ENCODE measurements at places on chromosomes 13 and 19.
A peak's percentile ranks its signal among the peaks of the same experiment; 100 is the strongest.

DNA sequence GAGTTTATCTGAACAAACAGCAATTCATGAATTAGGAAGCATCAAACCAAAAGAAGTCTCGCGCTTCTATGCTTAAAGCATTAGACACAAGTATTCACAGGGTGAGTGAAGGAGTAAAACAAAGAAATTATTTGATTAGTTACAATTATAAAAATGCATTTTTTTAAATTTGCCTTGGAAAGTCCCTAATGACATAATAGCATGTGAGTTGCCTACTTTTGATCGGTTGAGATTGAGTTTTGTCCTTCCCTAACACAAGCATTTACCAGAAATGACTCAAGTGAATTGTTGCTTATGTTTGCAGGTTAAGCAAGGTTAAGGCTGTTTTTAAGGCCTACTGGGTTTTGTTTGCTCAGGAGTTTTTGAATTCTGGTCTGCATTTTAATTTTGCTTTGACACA lies 389 bp upstream of the ZNF649 start:
- DNase-seq: no peak

DNA sequence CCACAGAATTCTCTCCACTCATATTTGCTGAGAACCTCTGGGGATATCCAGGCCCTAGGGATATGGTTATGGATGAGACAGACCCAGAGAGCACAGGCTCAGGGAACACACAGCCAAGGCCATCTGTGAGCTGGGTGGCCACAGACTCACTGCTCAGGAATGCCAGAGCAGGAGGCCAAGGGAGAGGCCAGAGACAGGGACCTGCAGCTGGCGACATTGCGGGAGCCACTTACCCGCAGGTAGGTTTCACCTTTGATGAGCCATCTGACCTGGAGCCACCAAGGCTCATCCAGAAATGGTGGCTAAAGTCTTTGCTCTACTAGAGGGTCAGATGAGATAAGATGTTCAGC lies 29.4 kb downstream of the CCNE1 start:
- DNase-seq: peak; percentile 38

DNA sequence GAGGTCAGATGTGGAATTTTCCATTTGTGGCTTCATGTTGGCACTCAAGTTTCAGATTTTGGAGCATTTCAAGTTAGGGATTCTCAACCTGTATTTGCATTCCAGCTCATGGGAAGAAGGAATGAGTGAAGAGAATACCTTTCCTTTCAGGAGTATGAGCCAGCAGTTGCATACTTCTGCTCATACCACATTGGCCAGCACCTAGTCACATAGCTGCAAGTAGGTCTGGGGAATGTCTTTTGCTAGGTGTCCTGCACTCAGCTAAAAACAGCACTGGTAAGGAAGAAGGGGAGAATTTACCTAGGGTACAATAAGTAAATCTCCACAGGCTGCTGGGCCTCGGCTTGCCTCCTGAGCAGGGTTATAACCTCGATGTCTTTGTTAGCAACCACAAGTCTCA lies 24.6 kb upstream of the ATP8A2 start:
- DNase-seq: no peak

DNA sequence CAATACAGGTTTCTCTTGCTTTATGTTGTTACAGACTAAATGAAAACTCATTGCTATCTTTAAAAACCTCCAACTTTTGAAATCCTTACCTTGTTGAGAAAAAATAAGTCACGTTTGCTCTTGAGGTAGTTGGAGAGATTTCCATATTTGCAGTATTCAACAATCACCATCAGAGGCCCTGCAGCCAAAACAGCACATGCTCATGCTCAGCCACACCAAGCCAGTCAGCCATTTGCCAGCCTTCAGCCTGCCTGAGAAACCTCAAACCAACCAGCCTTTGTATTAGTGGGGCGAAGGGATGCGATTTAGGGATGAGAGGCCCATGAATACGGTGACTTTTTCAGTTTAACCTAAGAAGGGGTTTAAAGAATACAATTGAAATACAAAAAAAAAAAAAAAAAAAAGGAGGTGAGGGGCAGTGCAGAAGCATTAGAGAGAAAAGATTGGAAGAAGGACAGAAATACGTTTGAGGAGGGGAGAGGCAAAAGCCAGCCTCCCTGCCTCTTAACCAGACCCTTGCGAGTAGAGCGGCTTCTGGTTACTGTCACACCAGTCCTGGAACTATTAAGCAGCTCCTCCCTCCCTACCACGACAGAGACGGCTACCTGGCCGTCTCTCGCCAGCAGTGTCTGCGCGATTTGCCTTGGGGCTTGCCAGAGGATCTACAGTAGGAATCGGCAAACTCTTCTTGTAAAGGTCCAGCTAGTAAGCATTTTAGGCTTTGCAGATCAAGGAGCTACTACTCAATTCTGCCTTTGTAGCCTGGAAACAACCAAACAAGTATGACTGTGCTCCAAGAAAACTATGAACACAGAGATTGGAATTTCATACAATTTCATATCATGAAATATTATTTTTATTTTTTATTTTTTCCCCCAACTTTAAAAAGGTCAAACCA lies 167.3 kb downstream of the FLT1 start:
- DNase-seq: no peak

DNA sequence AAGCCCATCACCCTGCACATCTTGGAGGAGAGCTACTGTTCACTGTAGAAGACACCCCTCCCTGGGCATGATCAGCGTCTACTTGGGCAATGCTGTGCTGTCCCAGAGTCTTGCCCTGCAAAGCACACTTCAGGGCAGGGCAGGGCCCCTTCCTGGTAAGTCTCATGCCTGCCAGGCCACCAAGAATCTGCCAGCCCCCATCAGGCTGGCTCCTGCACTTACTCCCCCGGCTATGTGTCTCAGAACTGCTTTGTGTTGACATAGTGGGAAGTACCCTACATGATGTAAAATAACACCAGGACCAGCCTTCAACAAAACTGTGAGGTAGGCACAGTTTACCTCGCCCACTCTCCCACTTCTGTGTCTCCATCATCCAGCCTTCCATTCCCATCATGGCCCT lies 27.8 kb upstream of the ATP12A start:
- peak; percentile 72 for DNase-seq

DNA sequence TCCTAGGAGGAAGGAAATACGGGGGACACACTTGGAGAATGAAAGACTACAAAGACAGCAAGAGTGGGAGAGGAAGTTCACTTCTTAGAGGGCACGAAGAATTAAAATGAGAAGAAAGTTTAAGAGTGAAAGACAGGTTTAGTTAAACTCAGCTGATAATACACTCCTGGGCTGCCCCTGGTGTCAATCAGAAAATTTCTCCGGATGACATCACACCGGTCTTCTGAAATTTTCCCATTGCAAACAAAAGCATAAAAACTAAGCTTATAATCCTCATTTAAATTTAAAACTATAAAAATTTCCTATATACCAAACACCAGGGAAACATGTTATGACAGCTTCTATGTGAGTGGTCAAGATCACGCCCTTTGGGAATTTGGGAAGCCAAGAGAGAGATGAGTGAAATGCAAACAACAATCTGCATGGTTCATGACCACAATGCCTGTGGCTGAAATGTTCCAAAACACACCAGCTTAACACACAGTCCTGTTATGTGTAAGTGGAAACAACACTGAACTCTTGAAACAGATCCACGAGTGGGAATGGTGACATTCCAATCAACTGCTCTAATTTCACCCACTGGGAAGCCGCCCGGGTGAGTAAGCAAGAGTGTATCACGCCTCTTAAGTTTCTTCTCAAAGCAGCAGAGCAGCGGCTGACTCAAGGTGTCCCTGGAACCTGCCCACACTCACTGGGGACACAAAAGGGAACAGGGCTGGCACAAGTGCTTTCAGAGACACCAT lies 49.0 kb downstream of the BRD4 start:
- DNase-seq: no peak

DNA sequence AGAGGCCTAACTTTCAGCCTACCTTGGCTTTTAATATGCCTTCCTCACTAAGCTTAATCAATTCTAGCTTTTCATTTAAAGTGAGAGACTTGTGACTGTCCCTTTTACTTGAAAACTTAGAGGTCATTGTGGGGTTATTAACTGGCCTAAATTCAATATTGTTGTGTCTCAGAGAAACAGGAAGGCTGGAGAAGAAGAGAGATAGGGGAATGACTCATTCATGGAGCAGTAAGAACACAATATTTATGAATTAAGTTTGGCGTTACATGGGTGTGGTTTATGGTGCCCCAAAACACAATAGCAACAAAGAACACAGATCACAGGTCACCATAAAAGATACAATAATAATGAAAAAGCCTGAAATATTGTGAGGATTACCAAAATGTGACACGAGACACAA lies 612.1 kb downstream of the TBC1D4 start:
- DNase-seq: no peak

DNA sequence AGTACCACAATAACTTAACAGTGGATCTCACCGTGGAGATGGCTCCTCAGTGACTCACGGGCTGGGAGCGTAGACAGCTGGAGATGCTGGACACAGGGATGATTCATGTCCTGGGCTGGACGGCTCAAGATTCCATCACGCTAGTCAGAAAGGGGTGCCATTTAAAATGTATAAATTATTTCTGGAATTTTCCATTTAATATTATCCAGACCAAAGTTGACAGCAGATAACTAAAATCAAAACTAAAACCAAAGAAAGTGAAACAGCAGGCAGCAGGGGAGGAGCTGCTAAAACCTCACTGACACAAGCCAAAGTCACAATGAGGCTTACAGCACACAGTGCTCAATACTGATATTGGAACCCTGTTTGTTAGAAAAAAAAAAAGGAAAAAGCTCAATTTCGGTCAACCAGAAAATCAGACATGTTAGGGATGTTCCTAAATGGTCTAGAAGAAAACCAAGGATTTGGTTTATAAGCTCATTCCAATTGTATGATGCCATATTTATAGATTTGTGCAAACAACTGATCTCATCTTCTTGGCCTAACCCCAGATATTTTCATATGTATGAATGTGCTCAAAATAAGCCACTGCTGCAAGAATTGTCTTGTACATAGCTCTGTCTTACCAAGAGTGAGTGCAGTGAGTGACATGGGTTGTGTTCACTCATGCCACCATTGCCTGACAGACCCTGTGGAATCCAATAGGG lies 111.8 kb downstream of the SACS start:
- peak; percentile 95 for DNase-seq

GRCh38 chr19:17866964-17867486 lies 4.7 kb upstream of the SLC5A5 start:
- no peak for DNase-seq

DNA sequence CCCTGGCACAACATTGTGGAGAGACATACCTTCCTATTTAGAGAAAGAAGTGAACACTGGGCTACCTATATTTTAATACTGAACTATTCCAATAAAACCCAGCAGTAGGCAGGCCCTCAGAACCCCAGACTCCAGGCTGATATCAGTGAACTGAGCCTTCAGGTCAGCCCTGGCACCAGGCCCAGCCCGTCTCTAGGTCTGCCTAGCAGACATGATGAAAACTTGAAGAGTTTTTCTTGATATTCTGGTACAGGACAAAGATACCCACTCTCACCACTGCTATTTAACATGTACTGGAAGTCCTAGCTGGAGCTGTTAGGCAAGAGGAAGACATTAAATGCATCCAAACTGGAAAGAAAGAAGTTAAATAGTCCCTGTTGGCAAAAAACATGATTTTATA lies 396.6 kb upstream of the SPRY2 start:
- DNase-seq: no peak

DNA sequence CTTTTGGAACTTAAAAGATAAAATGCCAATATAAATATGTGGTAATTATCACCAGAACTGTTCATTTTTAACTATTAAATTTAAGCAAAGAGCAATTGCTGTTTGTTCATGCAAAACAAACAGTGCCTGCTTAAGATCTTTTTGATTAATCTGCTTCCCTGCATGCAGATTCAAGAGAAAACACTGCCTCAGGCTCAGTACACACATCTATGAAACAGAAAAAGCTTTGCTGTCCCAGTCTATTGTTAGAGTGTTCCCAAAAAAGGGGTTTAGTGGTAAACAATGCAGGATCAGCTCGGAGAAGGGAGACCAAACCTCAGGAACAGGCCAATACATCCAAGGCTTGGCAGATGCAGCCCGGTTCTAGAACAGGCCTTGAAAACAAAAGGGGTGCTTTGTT lies 49.3 kb upstream of the TDRD3 start:
- DNase-seq: no peak

DNA sequence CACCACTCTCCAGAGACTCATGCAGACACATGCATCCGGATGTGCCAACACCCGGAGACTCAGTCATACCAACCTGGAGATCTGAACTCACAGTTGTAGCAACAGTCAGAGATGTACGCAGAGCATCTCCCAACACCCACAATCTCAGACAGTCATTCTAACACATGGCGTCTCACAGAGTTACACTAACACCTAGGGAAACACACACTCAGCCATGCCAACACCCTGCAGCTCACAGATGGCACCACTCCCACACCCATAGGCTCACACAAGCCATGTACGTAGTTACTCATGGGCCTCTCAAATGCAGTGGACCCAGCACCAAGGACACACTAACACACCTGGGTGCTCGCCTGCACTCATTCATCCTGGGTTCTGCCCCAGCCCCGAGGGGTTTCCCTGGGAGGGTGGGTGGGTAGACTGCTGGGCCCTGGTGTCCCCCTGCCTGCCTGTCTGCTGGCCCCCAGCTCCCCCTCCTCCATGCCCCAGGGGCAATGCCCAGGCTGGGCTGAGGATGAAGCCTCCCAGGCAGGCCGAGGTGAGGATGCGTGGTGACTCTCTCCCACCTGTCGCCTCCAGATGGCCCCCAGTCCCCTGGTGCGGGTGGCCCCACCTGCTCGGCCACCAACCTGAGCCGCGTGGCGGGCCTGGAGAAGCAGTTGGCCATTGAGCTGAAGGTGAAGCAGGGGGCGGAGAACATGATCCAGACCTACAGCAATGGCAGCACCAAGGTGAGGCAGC lies 10.0 kb downstream of the PKN1 start:
- no peak for DNase-seq

DNA sequence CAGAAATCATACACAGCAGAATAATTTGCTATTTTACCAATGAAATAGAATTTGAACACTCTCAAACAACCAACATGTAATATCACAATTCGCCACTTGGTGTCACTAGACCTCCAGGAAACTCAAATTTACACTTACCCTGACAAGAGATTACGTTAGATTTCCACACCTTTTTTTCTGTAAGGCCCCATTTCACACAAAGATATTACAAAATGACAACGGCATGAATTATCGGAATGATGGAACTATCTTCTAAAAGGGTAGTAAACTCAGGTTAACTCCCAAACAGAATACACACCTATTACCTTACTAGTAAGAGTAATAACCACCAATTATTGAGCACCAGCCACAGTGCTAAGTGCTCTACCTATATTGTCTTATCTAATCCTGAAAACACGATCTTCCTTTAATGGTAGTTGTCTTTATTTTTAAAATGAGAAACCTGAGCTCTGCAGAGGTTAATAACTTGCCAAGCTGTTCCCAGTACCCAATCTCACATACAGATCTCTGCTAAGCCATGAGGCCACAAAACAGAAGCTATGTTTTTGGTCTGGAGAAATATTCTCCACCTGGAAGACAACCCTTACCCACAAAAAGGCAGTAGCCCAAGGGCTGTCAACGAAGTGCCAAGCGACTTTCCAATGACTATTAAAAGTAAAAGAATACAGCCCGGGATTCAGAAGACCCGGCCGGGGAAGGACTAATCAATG lies 152.4 kb downstream of the DCLK1 start:
- DNase-seq: no peak

GRCh38 chr13:53343361-53343744 lies 314.7 kb downstream of the OLFM4 start:
- DNase-seq: no peak

Data from posterior vena cava (tissue), 2 donors.